ENCODE measurements at places on chromosomes 5 and 9.

- DNase-seq, result no peak
Observed at GRCh38 chr5:17287501-17288155, 70.2 kb downstream of the BASP1 start.

GRCh38 chr9:81394881-81395675 lies 294.3 kb downstream of the TLE1 start:
- DNase-seq, result peak; percentile 73

GRCh38 chr9:124452326-124452725 lies 2.1 kb downstream of the ADGRD2 start:
- no peak for DNase-seq

GRCh38 chr9:5274770-5275169 lies 29.7 kb downstream of the RLN2 start:
- DNase-seq, result no peak

GRCh38 chr5:127101533-127101932 lies 28.2 kb upstream of the C5orf63 start:
- DNase-seq, result peak; percentile 59

DNA sequence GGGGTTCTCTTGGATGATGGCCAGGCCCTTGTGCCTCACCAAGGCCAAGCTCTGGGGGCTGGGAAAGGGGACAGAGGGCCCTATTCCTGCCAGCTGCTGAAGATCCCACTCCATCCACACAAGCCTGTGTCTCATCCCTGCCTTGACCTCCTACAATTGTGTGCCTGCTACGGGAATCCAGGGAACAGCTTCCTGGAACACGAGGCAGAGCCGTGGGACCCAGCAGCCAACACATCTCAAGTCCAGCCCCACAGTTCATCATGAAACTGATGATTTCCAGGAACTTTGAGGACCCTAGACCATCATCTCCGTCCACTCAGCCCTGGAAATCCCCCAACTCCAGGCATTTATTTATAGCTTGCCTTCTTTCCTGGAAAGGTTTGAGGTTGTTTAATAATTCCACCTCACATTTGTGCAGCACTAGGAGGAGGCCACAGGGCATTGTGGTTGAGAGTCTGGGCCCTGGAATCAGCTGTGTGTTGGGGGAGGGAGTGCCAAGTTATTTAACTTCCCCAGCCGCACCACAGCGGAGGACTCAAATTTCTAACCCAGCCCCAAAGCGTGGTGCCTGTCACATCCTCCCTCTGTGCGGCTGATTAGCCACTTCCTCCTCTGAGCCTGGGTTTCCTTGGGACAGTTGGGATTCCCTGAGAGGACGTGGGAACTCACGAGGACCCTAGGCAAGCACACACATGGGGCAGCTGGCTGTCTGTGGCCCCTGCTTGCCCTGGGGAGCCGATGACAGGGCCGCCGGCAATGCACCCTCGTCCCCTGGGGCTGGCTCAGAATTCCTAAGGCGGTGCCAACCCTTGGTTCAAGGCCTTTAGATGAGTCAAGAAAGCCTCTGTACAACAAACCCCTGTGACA lies 58.2 kb upstream of the GGTA1 start:
- DNase-seq, result peak; percentile 83
